Naive thymus-derived CD4-positive, alpha-beta T cell (primary cell): ENCODE measurements at places on chromosomes 7 and 10.

- no peak for DNase-seq
Measured at GRCh38 chr10:13997650-13998049, 333.1 kb downstream of the FRMD4A start.

GRCh38 chr10:126208726-126209302 is 179.5 kb downstream of the ADAM12 start:
- DNase-seq: no peak

DNA sequence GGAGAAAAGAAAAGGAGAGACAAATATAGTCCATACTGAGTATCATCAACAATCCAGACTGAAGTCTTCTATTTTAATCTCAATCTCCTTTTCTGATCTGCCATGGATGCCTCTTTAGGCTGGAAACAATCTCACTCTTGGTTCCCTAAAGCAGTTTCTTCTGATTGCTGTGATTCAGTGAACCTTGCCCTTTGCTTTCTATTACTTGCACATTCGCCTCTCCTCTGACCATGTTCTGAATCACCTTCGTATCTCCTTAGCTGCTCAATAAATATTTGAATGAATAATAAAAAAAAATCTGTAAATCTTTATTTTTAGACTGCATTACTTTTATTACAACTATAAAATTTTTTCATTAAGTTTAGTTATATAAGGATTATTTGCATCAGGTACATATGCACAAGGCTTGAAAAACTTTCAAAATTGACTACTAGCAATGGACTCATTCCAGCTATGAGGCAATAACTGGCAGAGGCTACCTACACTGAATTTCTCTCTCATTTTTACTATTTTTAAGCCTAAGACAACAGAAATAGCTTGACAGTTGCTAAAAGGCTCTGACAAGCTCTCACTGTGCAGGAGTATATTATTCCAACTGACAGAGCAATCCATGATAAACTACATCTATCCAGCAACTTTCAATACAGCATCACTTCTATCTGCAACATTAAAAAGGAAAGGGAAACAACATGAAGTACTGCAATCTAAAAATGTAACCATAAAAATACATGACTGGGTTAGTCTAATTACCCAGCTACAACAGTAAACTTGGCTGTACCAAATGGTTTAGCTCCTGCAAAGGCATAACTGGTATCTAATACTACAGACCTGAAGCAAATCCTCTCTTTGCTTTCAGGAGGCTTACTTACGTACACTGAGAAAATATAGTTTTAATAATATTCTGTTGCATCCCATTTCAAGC is 25.6 kb downstream of the TM9SF3 start:
- DNase-seq: no peak

DNA sequence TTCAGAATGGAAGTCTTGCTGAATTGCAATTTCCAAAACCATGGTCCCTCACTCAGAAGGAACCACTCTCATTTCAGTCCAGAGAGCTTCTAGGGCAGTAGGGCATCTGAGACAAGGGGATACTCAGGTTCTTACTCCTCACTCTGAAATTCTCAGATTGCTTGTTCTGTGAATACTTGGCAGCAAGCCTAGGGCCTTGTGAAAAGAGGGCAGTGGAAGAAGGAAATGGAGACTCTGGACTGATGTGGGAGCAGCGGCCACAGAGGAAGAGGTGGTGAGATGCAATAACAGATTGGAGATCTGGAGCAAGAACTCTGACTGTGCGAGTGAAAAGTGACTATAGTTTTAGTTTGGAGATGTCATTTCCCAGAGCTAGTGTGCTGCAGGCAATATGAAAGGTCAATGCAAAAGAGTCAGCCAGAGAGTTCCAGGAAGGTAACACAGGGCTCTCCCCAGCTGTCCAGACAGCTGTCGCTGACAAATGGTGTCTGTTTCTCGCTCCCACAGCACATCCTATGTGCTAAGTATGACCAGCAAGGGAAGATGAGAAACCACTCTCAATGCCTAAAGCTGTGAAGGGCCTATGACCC is 291.6 kb upstream of the KIAA1217 start:
- no peak for DNase-seq
